ENCODE measurements at places on chromosomes 2 and 18. TPM values are rescaled to one million over a fixed set of nuclear protein-coding genes. Genes with fewer than 3 reads are reported as not detected.

RFX8 gene
- not detected for total RNA-seq

SMYD5 gene
- 32.9 TPM for total RNA-seq

CKAP2L gene
- 4.7 TPM for total RNA-seq

ZNF385B gene
- total RNA-seq, result 18.2 TPM

VAMP5 gene
- total RNA-seq, result not detected

TDRD15 gene
- total RNA-seq, result not detected

XDH gene
- total RNA-seq, result under 0.01 TPM

EN1 gene
- total RNA-seq, result not detected

ASTL gene
- not detected for total RNA-seq

CERS6 gene
- 151 TPM for total RNA-seq
